ENCODE measurements at places on chromosomes 1 and 21.

GRCh38 chr1:237227476-237227875, 185.5 kb downstream of the RYR2 start:
- DNase-seq: no peak

DNA sequence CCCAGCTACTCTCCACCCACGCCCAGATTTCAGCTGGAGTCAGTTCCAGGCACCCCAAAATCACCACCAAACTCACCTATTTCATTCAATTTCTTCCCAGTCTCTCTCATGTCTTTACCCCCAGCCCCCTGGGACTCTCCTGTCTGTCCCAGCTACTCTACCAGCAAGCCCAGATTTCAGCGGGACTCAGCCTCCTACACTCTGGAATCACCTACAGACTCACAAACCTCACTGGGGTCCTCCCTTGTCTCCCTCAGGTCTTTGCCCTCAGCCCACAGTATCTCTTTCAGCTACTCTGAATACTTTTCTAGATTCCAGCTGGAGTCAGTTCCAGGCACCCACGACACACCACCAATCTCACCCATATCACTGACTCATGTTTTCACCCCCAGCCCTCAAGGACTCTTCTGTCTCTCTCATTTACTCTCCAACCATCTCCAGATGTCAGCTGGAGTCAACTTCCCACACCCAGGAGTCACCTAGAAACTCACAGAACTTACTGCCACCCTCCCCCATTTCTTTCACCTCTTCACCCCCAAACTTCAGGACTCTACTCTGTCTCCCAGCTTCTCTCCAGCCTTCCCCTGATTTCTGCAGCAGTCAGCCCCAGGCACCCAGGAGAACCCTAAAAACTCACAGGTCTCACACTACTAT, 1529.3 kb upstream of the TPTE start:
- no peak for DNase-seq

GRCh38 chr1:231818337-231818736, 191.7 kb downstream of the DISC1 start:
- no peak for DNase-seq

GRCh38 chr1:31749785-31750735, 14.1 kb downstream of the ADGRB2 start:
- no peak for DNase-seq

GRCh38 chr1:29959356-29959755, 723.0 kb downstream of the PTPRU start:
- DNase-seq: no peak
